ENCODE measurements at places on chromosomes 7 and 10.

DNA sequence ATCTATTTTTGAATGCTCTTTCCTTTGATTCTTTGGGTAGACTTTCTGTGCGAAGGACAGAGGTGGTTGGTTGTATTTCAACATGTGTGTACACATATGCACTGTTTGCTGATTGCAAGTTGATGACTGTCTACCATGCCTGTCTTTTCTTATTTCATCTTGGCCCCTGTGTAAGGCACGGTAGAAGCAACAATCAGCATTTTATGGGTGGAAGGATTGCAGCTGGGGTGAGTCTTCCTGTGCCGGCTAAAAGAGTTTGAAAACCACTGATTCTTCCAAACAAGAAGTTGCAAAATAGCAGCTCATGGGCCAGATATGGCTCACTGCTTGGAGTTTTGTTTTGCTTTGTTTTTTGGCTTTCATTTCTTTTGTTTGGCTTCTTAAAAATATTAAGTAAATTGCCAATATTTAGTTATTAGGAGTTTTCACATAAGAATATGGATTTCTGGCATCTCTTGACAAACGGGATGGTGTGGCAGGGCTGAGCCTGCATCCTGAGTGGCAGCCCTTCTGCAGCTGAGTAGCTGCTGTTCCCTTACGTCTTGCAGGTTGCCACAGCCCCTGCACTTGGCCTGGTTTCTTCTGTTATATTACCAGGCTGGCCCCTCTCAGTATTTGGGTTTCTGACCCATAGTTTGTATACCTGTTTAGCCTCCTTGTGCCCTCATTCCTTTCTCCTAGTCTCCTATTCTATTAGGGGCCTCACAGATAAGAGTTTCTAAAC lies 7.2 kb downstream of the ZNF862 start:
- no peak for DNase-seq

DNA sequence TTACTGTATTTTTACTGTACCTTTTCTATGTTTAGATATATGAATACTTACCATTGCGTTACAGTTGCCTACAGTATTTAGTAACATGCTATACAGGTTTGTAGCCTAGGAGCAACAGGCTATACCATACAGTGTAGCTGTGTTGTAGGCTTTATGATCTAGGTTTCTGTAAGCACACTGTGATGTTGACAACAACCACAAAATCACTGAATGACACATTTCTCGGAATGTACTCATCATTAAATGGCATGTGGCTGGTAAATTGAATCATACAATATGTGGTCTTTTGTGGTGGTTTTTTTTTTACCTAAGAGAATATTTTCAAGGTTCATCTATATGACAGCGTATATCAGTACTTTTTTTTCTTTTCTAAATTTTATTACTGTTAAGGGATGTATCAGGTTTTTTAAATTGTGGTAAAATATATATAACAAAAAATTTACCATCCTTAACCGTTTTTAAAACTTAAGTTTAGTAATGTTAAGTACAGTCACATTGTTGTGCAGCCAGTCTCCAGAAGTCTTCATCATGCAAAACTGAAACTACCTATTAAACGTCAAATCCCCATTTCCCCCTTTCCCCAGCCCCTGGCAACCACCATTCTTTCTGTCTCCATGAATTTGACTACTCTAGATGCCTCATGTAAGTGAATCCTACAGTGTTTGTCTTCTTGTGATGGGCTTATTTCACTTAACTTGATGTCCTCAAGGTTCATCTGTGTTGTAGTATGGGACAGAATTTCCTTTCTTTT lies 21.5 kb downstream of the BTAF1 start:
- no peak for DNase-seq

- no peak for DNase-seq
These were observed 33.0 kb downstream of the SRPK2 start for GRCh38 chr7:105355701-105356100.

GRCh38 chr10:104452977-104453376 lies 99.3 kb downstream of the CFAP58 start:
- no peak for DNase-seq

GRCh38 chr7:26843705-26844104 lies 20.7 kb downstream of the SKAP2 start:
- no peak for DNase-seq

DNA sequence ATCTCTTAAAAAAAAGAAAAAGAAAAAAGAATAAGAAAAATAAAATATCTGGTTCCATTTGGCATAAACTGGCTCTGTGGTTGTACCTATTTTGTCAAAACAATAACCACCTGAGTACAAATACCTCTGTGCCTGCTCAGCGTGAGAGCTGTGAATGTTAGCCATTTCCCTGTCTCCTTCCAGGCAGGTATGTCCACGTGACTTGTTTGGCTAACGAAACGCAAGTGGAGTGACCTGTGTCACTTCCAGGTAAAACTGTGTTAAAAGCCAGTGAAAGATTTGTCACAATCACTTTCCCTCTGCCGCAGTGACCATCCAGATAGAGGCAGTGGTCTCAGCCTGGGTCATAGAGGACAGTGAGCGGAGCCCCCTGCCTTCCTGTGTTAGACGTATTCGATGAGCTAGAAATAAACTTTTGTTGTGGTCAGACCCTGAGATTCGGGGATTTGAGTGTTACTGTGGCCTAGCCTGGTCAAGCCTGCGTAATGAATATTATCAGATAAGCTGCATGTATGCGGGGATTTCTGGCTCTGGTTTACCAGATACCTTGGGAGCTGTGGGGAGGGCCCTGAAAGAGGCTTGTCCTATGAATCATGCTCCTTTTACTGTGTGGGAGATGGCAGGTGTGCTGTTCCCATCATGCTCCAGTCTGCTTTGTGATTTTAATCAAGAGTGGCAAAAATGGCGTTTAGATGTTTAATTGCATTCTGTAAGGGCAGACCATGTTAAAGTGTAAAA lies 3.8 kb downstream of the PTER start:
- DNase-seq, result no peak

GRCh38 chr7:98254951-98255610 lies 3.0 kb upstream of the TECPR1 start:
- no peak for DNase-seq

- no peak for DNase-seq
These were observed 772 bp upstream of the ZSCAN25 start for GRCh38 chr7:99615989-99616358.

- no peak for DNase-seq
These were observed 117.1 kb upstream of the DPP6 start for GRCh38 chr7:153935095-153935494.

DNA sequence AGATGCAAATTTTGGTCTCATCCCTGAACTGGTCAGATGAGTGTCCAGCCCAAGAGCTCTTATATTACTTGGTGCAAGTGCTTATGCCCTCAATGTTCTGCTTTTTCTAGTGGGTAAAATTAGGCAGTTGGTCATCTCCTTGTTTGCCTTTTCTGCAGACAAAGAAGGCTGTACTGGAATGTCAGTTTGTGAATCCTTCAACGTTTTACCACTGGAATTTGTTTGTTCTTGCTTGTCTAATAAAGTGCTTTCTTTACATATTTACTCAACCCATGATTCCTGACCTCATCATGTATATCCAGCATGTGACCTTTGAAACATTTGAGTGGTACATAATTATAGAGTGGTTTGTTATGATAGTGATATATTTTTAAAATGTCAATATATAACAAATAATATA lies 232.2 kb upstream of the TEX47 start:
- DNase-seq, result no peak

GRCh38 chr7:17097668-17098297 lies 200.7 kb upstream of the AHR start:
- no peak for DNase-seq

DNA sequence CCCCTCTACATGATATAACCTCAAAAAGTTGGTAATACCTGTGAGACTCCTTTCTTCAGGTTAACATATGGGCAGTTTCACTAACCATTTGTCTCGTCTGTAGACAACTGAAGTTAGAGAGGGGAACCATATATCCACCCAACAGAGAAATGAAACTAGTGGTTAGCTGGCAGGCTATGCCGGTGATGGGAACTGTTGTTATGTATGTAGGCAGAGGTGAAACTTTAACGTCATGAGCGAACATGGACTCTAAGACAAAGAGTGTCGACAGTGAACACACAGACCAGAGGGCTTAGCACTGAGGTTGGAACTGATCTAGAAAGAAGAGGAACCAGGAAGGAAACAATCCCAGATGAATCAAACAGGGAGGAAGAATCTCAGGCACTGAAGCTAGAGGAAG lies 112.4 kb downstream of the ELMO1 start:
- no peak for DNase-seq

- no peak for DNase-seq
These were observed 69.5 kb downstream of the ELFN1 start for GRCh38 chr7:1739593-1739992.

GRCh38 chr7:128202287-128202957 lies 38.7 kb upstream of the LEP start:
- DNase-seq, result no peak

- no peak for DNase-seq
These were observed 284.7 kb downstream of the HDAC9 start for GRCh38 chr7:18780266-18780665.

DNA sequence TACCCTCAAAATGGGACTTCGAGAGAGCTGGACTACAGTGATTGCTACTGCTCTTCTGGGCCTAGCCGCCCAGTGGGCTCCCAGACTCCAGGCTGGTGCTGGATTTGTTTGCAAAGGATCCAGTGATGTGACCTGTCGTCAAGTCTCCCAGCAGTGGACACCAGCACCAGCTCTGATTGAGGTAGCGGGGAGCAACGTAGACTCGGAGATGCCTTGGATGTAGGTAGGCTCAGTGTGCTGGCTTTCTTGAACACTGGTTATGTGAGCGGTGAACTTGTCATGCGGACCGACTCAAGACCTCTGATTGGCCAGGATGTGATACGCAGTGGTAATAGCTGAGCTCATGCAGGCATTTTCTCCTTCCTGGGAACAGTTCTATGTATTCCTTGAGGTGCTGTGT lies 19.4 kb downstream of the AKR1C2 start:
- DNase-seq, result no peak

- DNase-seq, result no peak
These were observed 45.2 kb upstream of the EXOC4 start for GRCh38 chr7:133207687-133208086.

DNA sequence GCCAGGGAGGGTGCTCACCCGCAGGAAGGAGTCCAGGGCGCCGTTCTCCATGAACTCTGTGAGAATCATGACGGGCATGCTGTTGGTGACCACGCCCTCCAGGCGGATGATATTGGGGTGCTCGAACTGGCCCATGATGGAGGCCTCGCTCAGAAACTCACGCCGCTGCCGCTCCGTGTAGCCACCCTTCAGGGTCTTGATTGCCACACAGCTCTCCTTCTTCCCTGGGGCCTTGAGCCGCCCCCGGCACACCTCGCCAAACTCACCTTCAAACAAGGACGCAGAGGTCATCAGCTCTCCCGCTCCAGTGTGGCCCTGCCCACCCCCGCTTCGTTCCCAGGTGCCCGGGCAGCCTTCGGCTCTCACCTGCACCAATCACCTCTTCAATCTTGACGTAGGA lies 14.6 kb downstream of the EPHB4 start:
- no peak for DNase-seq

DNA sequence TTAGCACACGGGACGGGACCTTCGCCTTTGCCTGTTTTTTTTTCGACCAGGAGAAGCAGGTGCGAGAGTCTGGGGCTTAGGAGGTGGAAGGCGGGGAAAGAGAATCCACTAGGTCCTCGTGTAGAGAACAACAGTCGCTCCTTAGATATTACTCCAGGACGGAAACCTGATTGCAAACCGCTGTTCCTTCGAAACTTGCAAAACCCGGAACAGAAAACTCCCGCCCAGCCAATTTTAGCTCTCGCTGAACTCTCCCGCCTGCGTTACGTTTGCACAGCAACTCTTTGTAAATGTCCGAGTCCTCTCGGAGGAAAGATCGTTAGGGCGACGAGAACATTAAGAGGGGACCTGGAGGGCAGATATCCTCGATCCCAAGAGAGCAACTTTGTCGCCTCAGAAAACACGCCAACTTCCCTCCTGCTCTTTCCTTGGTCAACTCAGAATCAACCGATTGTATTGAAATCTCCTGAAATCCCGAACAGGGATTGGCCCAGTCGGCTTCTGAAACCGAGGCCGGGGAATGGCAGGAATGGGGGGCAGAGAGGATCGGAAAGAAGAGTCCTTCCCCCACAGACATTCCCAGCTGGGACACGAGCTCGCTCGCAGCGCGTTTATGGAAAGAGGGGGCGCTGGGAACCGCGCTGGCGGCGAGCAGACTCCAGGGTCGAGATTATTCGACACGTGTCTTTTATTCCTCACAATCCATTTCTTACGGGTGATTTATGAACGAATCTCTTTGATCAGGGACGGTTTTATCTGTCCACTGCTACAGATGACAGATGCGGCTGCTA lies 9.9 kb downstream of the TWIST1 start:
- DNase-seq, result no peak

- DNase-seq, result no peak
These were observed 8.1 kb downstream of the POLR3A start for GRCh38 chr10:78021201-78021600.

DNA sequence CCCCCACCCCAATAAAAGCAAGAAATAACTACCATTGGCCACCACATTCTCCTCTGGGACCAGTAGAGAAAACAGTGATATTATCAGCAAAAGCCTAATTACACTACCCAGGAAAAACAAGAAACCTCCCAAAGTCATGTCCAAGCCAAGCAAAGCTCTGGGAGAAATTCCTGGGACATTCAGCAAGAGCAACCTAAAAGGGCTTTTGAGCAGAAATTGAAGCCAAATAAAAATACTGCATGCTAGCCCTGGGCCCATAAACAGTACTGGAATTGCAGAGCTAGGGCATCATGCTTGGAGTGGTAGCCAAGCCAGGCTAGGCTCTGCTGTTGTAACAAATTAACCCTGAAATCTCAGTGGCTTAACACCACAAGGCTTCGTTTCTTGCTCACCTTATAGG lies 347.9 kb downstream of the LRMDA start:
- DNase-seq, result no peak

DNA sequence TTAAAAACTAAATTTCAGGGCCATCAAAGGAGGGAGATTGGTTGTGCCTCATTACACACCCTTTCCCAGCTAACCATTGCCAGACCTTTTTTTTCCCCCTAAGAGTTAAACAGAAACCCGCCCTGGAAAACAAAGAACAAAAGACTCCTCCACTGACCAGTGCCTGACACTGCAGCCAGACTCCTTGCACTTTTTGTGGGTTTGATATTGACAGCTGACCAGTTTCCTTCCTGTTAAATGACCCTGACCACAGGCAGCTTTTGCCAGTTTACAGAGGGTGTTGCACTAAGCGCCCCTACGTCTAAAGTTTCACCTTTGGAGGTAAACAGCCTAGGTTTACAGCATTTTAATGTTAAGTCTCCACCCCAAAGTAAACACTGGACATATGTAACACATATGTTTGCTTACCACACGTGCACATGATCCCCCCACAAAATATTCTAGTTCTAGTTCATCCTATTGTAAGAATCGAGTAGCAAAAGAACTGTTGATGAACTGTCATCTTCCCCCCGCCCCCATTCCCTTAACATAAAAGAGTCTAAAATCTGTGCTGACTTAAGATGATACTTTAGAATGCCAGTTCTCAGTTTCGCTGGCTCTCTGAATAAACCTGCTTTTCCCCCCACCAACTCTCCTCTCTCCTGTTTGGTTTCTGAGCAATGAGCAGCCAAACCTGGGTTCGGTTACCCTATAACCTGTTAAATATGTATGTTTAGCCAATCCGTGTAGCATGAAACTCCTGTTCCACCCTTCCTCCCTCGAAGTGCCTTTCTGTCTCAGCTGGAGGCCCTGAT lies 38.0 kb downstream of the FOXI2 start:
- no peak for DNase-seq

Measured in nucleus accumbens (tissue), 56 donors.